ENCODE measurements at places on chromosomes 6 and 20.

- DNase-seq = peak; percentile 9
Observed at GRCh38 chr6:48135323-48136084, 24.5 kb upstream of the PTCHD4 start.

GRCh38 chr6:116217069-116217468 lies 36.8 kb downstream of the TSPYL4 start:
- no peak for DNase-seq

DNA sequence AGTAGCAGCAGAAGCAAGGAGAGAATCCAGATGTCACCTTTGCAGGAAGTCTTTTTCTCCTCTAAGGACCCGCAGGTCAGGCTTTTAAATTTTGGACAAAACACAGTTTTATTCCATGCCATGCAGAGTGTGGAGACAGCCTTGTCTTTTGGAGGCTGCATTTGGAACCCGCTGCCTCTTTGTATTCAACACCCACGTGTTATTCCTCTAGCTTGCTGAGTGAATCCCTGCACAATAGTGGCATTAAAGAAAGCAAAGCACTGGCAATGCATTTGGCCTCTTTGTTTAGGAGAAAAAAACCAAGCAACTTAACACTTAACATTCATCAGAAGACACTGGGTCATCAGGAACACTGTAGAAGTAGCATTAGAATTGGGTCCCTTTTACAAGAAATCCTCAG lies 43.5 kb downstream of the TFAP2B start:
- DNase-seq = no peak

- no peak for DNase-seq
Observed at GRCh38 chr6:129370268-129370916, 339.6 kb downstream of the ARHGAP18 start.

DNA sequence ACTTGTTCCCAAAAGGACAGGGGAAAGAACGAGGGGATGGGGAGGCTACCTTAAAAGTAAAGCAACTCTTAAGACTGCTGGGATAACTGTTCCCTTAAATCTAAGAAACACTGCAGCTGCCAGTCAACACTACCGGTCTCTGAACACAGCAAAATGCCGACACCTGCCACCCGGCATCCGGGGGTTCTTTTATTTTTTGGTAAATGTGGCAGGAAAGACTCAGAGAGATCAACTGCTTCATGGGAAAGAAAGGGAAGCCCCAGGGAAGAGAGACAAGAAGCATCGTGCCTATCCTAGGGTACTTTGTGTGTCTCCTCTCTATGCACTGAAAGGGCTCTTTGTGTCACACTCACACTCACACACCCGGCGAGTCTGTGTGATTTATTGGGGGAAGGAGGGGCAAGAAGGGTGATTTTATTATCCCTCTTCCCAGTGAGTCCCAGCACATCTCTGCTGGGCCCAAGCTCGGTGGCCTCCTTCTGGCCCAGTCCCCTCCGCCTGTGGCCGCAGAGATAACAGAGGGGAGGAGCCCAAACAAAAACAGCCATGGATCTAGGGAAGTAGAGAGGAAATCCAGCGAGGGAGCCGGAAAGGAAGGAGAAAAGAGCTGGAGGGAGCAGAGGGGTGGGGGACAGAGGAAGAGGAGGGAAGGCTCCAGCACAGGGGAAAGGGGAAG lies 1.4 kb downstream of the FYN start:
- DNase-seq = peak; percentile 15

DNA sequence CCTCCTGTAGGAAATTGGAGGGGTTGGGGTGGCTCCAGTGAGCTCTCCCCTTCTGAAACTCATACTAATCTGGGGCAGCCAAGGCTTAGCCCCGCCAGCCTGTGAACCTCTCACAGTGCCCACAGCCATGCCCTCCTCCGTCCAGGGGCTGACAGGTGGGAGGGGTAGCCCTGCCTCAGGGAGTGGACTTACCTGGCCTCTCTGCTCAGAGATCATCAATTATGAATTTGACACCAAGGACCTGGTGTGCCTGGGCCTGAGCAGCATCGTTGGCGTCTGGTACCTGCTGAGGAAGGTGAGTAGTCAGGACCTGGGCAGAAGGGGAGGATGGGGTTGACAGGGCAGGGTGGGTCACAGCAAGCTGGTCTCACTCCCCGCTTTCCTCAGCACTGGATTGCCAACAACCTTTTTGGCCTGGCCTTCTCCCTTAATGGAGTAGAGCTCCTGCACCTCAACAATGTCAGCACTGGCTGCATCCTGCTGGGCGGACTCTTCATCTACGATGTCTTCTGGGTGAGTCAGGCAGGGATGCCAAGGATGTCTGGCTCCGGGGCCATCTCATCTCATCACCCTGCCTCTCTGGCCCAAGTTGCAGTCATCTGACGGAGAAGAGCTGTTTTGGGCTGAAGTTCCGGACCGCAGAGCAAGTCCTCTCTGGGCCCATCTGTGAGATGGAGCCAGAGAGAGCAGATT lies 34.7 kb downstream of the HM13 start:
- no peak for DNase-seq

GRCh38 chr6:39341937-39342336 lies 19.4 kb upstream of the KCNK16 start:
- DNase-seq = no peak

DNA sequence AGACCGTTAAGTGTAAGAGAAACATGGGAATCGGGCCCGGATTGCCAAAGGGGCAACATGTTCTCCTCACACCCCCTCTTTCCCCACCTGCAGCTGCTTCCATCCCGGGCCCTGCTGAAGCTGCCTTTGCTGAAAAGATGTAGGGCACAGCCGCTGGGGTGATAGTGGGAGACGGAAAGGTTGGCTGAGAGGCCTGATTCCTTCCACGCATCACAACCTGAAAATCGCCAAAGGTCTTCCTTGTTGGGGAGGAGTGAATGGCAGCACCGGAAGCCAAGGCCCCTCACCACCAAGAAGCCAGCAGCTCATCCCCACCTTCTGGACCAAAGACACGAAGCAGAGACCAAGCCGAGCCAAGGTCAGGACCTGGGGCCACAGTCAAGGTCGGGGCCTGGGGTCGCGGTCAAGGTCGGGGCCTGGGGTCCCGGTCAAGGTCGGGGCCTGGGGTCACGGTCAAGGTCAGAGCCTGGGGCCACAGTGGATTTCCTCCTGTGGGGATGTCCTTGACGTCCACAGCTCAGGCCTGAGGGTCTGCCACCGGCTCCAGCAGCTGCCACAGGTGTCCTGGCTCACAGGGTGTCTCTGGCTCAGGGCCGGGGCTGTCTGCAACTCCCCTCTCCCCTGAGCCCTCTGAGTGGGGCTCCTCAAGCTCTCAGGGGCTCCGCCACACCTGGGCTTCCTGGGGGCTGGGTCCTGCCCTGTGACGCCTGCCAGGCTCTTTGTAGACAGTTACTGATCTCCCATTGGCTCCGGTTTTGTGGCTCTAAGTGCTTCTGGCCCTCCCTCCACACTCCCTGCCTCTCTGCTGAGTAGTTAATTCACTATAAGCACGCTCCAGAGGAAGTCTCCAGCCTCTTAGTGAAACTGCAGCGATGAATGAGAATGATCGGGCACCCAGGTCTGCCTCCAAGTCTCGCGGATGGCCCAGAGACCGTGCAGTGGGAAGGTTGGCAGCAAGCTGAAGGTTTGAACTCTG lies 5.5 kb upstream of the CHRNA4 start:
- DNase-seq = no peak

GRCh38 chr20:34452281-34452982 lies 63.8 kb upstream of the DYNLRB1 start:
- no peak for DNase-seq

DNA sequence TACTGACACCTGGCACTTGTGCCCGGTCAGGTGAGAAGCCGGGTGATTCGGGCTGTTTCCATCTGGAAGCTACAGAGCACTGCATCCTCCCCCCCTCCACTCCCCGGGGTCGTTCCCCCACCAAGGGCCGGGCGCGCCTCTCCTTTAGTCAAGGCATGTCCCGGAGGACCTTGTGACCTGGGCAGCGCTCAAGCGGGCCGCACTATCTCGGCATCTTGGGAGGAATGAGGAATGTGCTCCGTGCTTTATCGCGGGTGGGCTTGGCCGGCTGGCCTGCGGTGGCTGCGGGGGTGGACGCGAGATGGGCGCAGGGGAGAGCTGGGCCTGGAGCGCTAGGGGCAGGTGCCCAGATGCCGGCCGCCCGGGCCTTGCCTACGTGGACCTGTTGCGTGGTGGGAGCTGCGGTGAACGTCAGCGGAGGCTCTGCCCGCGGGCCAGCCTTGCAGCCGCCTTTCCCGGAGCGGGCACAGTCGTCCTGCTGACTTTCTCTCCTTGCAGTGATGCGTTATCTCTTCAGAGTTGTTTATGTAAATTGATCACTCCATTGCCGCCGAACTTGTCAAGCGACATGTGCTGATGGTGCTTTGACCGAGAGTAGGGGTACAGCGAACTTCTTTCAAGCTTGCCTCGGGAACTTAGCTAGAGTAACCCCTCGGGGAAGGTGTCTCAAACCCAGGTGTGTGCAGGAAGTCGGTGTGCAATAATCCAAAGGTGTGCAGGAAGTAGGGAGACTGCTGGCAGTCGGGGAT lies 1.1 kb downstream of the LRRC1 start:
- DNase-seq = no peak

DNA sequence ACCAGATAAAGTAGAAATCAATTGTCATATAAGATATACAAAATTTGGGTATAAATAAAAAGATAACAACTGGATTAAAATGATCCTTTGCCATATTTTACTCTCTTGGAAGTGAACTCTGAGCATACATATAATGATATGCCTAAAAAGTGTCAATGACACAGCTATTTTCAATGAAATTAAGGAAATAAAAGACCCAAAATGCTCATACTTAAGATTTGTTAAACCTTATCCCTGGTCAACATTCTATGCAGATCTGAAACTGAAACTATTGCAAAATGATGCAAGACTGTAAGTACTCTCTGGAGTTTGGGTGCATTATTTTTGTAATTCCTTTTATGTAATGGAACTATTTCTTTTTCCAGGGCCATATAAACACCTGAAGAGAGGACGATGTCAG lies 119.0 kb upstream of the SGK1 start:
- DNase-seq = no peak

- DNase-seq = no peak
Observed at GRCh38 chr6:127937747-127938146, 36.9 kb upstream of the THEMIS start.

DNA sequence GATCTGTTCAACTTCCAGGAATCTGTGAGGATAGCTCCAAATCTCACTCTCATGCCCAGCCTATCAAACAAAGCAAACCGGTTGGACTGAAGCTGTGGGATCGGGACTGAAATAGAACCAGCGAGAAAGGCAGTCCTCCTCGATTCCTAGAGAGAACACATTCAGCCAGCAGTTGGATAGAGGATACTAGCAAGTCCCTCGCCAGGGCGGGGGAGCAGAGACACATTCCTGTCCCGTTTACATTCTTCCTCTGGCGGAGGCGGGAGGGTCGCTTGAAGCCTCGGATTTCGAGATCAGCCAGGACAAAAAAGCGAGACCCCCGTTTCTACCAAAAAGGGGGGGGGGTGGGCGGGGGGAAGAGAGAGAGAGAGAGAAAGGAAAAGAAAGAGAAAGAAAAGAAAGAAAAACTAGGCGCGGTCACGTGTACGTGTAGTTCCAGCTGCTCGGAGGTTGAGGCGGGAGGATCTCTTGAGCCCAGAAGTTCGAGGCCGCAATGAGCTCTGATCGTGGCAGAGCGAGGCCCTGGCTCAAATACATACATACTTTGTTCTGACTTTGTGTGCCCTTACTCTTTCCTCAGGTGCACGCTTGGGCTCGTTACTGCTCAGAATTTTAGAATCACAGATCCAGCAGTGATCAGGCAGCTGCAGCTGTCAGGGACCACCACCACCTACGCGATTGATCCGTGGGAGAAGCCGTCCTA lies 19.5 kb downstream of the ZNF311 start:
- DNase-seq = peak; percentile 74

- no peak for DNase-seq
Observed at GRCh38 chr6:90083891-90084290, 189.6 kb downstream of the GJA10 start.

DNA sequence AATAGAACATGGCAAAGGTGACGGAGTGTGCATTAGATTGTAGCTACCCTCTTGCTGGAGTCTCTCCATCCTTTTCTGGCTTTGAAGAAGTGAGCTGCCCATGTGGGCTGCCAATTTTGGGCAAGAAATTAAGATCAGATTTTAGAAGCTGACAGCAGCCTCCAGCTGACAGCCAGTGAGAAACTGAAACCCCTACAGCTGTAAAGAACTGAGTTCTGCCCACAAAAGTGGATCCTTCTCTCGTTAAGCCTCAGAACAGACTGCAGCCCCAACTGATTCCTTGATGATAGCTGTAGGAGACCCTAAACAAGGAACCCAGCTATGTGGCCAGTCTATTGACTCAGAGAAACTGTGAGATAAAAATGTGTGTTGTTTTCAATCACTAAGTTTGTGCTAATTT lies 134.1 kb downstream of the CD109 start:
- no peak for DNase-seq

DNA sequence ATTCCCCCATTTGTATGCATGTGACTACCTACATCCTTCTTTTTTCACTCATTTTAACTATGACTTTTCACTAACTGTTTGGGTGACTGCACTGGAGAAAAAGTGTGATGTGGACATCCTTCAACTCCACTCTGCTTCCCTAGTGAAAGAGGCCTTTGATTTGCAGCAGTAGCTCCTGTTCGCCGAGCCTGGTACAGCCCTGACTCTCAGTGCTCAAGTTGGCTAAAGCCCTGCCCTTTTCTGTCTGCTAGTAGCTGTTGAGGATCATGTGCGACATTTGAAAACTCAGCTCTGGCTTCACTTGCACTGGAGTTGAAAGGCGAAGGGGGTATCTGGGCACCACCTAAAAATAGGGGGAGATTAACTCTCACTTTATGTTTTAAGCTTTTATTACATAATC lies 42.1 kb downstream of the DAAM2 start:
- DNase-seq = no peak

DNA sequence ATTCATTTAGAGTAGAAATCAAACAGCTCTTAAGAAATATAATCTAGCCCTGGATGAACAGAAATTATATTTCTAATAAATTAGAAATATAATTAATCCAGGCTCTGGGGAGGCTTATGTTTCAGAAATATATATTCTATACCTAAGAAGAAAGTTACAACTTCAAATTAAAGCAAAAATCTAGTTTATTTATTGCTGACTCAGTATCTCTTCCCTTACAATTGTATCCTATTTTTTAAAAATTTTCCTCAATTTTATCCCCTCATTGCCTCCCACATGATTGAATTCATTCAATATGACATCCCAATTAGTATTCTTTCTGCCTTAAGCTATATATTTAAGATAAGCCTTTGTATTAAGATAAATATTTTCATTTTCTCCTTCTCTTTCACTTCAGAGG lies 71.4 kb downstream of the HS3ST5 start:
- no peak for DNase-seq

DNA sequence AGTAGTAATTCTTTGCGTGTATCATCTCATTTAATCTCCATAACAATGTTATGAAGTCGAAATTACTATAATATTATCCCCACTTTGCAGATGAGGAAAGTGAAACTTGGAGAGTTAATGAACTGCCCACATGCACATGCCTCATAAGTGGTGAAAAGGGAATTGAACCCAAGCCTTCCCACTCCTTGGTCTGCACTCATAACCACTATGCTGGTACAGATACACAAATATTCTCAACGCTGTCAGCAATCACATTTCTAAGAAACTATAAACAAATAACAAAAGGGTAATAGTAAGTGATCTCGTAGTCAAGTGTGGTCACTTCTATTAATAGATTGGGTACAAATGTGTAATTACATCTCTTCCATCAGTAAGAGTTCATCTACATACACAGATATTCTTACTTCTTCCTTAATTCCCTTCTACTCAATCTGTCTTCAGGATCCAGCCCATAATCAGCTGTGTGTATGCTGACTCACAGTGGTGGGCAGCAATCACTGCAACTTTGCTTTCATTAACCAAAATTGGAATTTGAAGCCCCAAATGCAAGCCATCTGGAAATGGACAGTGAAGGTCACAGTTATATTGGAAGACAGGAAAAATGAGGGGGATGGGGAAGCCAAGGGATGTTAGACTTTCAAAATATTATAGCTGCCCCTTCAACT lies 6.6 kb downstream of the PRSS35 start:
- no peak for DNase-seq

GRCh38 chr6:121849477-121849876 lies 414.0 kb downstream of the GJA1 start:
- DNase-seq = peak; percentile 10

All from H54 (cell line).